Coronary artery (tissue), 2 donors: ENCODE measurements at places on chromosomes 1 and 21.
A peak's percentile ranks its signal among the peaks of the same experiment; 100 is the strongest.

DNA sequence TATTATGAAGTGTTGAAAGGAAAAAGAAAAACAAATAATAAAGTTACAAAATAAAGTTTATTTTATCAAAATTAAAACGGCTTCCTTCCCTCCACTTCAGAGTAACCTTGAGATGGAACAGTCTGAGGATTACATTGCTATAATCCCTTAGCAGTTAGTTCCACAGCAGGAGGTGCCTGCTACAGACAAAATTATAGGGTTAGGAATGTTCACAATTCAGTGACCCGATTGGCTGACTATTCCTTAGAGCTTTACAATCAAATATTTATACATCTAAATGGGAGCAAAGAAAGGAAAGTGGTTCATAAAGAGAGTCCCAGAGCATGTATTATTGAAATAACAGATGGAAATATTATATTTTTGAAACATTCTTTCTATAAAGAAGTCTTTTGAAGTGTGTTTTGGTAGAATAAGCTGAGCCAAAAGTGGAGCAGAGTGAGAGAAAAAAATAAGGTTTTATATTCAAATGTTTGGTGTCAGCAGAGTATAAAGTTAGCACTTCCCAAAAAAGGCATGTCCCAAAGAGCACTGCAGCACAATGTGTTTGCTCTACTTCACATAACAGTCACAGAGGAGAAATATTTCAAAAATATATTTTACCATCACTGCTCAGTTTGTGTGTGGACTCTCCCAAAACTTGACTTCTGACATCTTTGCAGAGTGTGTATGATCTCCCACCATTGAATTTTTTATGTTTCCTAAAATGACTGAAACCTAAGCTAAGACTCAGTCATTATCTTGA, 71.4 kb upstream of the GORAB start:
- DNase-seq: no peak

- DNase-seq: no peak
Measured at GRCh38 chr21:44789880-44790279, 11.7 kb downstream of the UBE2G2 start.

DNA sequence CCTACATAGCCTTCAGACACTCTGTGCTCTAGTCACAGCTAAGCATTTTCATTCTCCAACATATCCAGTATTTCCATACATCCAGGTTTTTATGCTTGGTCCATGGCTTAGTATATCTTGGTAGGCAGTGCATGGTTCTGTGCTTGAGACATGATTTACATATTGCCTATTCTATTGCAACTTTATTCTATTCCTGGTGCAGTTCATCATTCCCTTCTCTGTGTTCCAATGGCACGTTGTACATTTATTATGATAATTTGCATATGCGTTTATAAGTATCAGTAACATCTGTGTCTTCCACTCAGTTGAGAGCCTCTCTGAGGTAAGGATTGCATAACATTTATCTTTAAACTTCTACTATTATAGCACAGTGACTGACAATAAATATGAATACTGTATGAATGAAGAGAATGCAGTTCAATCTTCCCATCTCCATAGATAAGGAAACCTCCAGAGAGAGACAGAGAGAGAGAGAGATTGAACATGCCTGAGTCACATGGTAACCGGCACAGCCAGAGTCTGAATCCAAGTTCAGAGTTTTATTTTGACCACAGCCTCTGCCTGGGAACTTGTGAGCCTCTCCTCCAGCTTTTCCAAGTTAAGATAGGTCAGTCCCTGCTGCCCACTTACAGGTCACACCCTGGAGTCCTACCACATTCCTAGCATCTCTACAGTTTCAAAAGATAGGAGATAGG, 41.5 kb downstream of the PLPPR5 start:
- DNase-seq: no peak

GRCh38 chr1:53654216-53655210, 84.5 kb downstream of the GLIS1 start:
- no peak for DNase-seq

GRCh38 chr21:34205811-34206571, 132.6 kb downstream of the MRPS6 start:
- DNase-seq: no peak

DNA sequence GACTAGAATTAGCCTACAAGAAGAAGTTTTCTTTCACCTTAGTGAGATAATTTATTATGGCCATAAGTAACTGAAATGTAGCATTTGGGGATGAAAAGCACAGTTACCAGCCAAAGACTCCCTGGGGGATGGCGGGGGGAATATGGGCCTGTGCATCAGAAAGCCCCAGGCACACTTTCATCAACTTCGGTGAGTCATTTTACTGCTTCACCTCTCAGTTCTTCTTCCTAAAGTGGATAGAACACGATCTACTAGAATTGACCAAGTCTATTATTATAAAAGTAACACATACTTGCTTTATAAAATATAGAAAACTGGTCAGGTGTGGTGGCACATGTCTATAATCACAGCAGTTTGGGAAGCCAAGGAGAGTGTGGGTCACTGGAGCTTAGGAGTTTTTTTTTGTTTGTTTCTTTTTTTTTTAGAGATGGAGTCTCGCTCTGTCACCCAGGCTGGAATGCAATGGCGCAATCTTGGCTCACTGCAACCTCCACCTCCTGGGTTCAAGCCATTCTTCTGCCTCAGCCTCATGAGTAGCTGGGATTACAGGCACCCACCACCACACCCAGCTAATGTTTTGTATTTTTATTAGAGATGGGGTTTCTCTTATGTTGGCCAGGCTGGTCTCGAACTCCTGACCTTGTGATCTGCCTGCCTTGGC, 141.8 kb downstream of the ZZZ3 start:
- no peak for DNase-seq

- DNase-seq: no peak
Measured at GRCh38 chr1:211198111-211198510, 61.1 kb upstream of the RCOR3 start.

- no peak for DNase-seq
Measured at GRCh38 chr21:45423968-45424853, 19.2 kb downstream of the COL18A1 start.

GRCh38 chr1:179586107-179586823, 5.4 kb upstream of the TDRD5 start:
- DNase-seq: no peak

DNA sequence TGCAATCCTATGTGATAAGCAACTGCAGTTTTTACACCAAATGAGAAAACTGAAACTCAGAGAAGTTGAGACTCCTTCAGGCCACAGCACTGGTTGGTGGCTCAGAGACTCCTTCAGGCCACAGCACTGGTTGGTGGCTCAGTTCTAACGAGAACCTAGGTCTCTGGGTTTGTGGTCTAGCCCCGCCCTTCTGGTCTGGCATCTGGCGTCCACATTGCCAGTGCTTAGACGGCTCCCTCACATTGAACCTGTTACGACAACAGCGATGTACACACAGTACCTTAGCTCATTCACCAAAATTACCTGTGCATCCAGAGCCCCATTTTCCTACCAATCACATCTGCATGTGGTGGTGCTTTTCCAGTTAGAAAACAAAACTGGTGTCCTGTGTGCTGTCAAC, 66.1 kb downstream of the NID1 start:
- peak; percentile 55 for DNase-seq

DNA sequence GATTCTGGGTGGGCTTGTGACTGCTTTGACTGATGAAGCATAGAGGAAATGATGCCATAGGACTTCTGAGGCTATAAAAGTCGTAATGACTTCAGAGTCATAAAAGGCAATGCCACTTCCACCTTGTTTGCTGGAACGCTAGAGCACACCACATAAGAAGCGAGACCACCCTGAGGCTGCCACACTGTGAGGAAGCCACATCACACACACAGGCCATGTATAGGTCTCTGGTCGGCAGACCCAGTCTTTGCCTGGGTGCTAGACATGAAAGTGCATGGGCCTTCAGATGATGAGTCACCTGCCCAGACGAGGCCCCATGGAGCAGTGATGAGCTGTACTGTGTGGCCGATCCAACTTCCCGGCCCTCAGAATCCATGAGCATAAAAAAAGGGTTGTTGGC, 14.2 kb upstream of the KANK4 start:
- DNase-seq: no peak

DNA sequence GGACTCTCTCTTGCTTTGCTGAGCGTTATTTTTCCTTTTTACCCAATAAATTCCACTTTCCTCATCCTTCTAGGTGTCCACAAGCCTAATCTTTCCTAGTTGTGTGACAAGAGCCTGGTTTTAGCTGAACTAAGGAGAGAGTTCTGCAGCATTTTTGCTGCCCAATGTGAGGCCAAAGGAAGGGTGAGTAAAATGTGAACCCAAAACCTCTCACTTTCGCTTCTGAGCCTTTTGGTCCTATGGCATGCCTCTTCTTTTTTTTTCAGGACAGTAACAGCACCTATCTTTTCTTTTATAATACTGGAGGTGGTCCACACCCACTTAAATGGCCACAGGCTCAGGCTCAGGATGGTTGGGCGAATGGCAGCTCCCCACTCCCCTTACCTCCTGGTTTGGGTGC, 111.1 kb downstream of the COP1 start:
- no peak for DNase-seq

DNA sequence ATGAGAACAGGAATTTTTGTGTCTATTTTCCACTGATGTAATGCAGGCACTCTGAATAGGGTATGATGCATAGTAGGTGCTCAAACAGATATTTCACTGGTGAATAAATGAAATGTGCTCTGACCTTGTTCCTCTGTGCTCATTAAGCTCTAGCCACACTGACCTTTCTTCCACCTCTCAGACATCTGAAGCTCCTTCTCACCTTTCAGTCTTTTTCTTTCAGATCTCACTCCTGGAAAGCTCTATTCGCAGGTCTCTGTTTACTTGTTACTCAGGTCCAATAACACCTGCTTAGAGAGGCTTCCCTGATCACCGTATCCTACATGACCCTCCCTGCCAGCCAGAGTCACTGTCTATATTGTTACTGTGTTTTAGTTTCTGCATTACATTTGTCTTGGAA, 59.2 kb upstream of the IVNS1ABP start:
- no peak for DNase-seq

- no peak for DNase-seq
Measured at GRCh38 chr1:91712981-91713841, 172.7 kb downstream of the TGFBR3 start.

DNA sequence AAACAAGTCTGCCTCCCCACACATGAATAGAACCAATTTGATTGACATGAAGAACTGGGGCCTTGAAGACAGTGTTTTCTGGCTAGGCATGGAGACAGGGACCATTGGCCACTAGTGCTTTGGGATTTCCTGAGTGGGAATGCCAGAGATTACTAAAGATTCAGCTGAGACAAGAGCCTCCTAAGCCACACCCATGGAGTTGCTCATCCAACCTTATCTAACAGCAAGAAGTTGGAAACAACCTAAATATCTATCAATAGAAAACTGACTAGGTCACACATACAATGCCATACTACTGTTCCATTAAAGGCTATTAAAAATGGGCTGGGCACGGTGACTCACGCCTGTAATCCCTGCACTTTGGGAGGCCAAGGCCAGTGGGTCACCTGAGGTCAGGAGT, 184.1 kb downstream of the ZBTB18 start:
- DNase-seq: no peak

DNA sequence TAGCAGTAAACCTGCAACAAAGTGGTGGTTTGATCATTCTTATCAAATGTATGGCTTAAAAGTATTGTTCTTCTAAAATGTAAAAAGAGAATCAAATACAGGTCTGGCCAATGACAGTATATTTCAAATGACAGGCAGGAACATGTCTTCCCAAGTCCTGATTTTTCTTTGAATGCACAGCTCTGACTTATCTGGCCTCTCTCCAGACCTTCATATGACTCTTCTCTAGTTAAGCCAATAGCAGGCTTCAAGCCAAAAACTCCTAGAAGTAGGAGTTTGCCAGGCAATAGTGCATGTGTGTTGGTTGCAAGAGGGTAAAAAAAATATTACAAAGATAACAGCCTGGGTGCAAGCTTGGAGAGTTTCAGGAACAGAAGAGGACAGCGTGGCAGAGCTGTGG, 345.5 kb downstream of the SMYD3 start:
- DNase-seq: no peak

DNA sequence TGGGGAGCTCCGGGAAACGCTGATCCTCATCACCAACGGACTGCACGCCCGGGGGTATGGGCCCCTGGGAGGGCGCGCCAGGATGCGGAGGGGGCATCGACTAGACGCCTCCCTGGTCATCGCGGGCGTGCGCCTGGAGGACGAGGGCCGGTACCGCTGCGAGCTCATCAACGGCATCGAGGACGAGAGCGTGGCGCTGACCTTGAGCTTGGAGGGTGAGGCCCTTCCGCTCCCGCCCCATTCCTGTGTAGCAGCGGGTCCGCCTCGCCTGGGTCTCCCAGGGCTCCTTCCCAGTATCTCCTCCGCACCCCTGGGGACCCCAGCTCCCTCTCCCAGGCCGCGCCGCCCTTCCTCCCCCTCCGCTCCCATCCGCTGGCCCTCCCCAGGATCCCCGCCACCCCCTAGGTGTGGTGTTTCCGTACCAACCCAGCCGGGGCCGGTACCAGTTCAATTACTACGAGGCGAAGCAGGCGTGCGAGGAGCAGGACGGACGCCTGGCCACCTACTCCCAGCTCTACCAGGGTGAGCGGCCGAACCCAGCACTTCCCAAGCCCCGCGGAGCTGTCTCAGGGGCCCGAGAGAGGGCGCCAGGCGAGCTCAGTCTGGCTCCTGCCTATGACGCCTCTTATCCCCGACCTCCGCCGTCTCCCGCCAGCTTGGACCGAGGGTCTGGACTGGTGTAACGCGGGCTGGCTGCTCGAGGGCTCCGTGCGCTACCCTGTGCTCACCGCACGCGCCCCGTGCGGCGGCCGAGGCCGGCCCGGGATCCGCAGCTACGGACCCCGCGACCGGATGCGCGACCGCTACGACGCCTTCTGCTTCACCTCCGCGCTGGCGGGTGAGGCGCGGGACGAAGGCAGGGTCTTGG, 5.0 kb downstream of the HAPLN2 start:
- DNase-seq: no peak

DNA sequence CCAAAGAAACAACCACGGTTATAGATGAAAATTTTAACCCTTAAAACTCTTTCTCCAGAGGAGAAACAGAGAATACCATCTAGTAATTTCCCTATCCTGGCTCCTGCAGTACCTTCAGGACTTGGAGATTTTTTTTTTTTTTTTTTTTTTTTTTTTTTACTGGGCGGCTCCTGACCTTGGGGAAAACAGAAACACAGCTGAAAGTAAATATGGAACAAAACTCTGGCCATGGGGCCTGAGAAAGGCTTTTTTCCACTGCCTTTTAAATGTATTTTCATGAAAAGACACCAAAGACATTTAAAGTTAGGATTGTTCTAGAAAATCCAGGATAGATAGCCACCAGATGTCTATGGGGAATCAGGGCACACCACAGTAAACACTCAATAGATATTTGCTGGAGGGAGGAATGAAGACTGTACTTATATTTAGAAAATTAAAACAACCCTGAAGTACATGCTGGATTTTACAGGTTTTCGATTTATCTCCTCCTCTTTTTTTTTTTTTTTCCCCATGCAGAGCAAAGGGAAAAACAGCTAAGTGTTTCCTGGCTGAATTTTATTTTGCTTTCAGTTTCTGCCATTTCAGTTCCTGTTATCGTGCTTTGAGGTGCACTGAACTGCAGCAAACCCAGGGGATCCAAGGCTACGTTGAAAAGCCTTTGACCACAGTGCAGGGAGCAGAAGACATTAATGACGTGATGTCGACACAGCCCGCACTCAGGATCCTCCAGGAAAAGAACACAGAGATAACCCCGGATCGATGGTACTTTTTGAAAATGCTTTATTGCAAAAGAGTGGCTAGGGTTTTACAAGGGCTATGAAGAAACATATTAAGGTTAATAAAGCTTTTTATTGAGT, 35.7 kb upstream of the CNN3 start:
- no peak for DNase-seq

GRCh38 chr1:214854126-214854875, 228.2 kb upstream of the KCNK2 start:
- no peak for DNase-seq
